ENCODE measurements at places on chromosomes 1 and 21. TPM values are rescaled to one million over a fixed set of nuclear protein-coding genes. Genes with fewer than 3 reads are reported as not detected.

Gene LYPD8
- not detected for total RNA-seq

Gene LCE2A
- not detected for total RNA-seq

Gene LCE3E
- not detected for total RNA-seq

Gene MLLT11
- 2.6 TPM for total RNA-seq

Gene AMY1C
- total RNA-seq = not detected

Gene CSMD2
- not detected for total RNA-seq

Gene TP73
- total RNA-seq = 0.05 TPM

Gene SLC45A3
- total RNA-seq = 1.1 TPM

Gene LINGO4
- total RNA-seq = 0.16 TPM

Gene LCA5L
- 0.46 TPM for total RNA-seq

Gene DYNLT4
- not detected for total RNA-seq

Gene PSEN2
- 4.9 TPM for total RNA-seq

Gene PRKAA2
- total RNA-seq = not detected

GRCh38 chr21:33791073-33791472, 124.5 kb downstream of the ATP5PO start:
- no peak for DNase-seq

GRCh38 chr1:59743324-59744091, 71.2 kb upstream of the HOOK1 start:
- DNase-seq = no peak

DNA sequence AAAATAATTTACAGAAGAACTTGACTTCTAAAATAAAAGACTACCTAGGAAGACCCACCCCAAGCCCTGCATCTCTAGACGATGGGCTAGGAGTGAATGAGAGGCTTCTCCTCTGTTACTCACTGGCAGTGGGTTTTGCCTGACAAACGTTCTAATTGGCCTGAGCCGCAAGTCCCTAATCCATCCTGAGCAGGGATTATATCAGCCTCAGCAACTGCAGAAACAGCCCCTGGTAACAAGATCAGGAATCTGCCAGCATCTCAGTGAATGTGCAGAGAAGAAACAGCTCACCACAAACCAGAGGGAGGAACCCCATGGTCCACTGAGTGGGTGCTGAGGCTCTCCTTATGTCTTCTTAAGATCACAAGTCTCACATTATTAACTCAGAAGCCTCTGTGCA, 240.6 kb downstream of the BRINP2 start:
- DNase-seq = no peak

DNA sequence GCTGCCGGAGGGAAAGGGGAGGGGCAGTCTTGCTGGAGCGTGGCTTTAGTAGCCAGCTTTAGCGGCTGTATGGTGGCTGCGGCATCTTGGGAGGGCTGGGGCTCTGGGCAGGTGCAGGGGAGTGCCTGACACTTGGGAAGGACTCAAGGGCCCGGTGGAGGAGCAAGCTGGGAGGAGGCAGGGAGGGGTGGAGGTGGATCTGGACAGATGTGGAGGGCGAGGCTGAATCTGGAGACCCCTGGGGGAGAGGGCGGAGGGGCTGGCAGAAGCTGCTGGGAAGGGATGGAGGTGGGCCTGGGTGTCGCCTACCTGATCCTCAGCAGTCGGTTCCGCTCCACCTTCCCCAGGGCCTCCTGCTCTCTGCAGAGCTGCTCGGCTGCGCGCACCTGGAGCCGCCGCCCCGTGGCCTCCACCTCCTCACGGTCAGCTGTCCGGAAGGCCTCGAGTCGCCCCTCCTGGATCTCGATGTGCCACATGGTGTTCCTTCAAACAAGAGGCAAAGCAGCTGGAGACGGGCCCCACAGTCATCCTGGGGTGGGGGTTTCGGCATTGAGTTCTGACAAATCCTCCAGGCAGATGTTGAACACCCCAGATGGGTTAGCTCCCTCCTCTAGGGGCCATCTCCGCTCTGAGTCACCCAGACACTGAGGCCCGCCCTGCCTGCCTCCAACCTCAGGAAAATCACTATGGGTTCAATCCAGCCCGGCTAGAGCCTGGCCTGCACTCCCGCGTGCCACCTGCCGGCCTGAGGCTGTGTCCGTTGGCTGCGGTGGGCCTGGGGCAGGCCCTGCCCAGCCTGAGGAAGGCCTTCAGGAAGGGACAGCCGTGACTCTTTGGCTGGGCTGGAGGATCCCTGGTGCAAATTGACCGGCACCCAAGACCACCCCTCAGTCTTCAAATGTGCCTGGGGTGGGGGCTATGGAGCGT, 29.6 kb downstream of the CFAP74 start:
- no peak for DNase-seq

DNA sequence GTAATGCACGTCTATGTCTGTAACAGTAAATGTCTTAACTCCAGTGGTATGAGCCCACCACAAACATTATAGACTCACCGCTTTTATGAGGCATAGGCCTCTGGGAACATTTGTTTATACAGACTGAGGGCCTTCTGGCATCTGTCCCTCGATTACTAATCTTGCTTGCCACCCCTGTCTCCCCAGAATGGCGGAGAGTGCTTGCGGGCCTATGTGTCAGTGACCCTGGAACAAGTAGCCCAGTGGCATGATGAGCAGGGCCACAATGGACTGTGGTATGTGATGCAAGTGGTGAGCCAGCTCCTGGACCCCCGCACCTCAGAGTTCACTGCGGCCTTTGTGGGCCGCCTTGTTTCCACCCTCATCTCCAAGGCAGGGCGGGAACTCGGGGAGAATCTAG, 18.3 kb upstream of the SHISA4 start:
- DNase-seq = no peak

DNA sequence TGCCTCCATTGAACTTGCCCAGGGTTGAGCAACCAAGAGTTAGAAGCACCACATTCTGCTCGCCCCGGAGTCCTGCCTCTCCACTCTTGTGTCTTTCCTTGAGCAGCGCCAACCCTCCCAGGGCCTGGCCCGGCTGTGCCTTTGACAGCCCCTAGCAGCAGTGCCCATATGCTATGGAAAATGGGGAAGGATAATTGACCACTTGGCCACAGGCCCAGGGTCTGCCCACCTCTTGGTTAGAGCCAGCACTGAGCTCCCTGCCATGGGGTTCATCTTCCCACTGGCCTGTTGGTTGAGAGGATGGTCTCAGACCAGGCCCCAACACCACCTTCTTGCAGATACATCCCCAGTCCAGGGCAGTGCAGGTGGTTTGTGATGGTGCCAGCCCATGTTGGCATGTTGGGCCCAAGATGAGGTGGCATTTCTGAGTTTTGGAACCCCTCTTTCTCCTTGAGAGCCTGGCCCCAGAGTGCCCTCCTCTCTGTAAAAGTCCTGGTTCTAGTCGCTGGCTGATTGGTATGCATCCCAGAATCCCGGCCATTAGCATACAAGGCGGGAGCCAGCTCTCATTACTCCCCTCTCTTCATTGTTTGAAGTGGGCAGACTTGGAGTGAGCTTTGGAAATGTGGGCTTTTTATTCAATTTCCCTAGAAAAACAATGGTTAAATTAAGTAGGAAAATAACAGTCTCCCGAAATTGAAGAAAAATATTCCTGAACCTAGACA, 7.6 kb downstream of the ARHGEF10L start:
- no peak for DNase-seq

GRCh38 chr1:226624526-226624925, 76.0 kb downstream of the STUM start:
- no peak for DNase-seq

DNA sequence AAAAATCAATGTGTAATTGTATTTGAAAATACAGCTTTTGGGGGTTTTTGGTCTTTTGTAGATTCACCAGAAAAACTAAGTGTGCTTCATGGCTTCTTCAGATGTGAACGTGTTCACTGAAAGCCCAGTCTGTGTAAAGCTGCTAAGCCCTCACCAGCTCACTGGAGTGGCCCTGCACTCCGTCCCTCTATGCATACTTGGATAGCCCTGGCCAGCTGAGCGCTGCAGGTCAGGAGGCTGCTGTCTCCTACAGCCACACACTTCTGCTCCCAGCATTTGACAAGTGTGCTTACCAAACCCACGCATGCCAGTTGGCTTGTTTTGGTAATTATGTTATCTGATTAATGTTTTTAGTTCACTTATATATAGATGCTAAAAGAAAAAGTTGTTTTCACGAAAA, 163.5 kb downstream of the TLR5 start:
- DNase-seq = no peak

GRCh38 chr1:154775621-154776605, 94.2 kb downstream of the KCNN3 start:
- DNase-seq = no peak

GRCh38 chr1:202915146-202915545, 11.9 kb downstream of the KLHL12 start:
- DNase-seq = no peak

GRCh38 chr1:21295002-21295401, 4.7 kb upstream of the ECE1 start:
- DNase-seq = peak; percentile 39

GRCh38 chr1:151718666-151719065, 2.1 kb upstream of the CELF3 start:
- no peak for DNase-seq

DNA sequence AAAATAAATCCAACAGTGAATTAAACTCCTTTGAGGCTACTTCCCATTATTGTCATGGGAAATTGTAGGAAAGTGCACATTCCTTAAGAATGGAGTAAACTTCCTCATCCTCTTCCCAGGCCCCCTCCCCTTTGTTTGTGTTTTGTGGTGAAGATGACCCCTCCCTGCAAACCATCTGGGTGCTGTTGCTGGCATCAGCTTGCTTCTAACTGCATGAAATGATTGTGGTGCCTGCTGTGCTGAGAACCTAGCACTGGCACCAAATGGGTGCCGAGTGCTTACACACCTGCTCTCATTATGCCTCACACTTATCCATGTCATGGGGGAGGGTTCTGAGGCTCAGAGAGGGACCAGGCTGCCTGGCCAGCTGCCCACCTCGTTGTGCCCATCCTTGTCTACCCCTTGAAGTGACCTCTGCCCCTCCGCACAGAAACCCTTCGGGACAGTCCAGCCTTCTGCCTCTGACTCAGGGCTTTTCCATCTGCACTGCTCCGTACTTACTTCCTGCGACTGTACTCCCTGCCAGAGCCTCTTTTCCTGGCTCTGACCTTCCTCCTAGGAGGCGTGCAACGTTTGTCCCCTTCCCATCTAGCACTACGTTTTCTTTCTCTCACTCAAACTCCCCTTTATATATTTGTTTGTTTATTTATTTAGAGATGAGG, 30.6 kb downstream of the CAPN2 start:
- no peak for DNase-seq

DNA sequence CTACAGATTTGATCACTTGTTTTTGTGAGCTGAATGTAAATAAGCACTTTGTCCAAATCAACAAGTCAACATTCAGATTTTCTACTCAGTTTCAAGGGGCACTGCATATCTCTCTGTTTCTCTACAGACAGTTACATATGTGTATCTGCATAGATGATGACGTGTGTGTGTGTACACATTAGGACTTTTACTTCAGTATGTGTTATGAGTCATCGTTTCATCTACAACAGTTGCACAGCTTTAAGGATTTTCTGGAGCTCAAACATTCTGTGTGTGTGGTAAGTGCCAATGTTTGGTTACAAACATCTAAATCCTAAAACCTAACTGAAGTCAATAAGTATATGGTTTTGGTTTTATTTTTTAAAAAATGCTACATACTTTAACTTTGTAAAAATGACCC, 494.5 kb upstream of the PBX1 start:
- DNase-seq = no peak

- DNase-seq = no peak
Observed at GRCh38 chr1:29700491-29700890, 464.2 kb downstream of the PTPRU start.

GRCh38 chr1:150810958-150811659, 3.0 kb upstream of the CTSK start:
- no peak for DNase-seq

- no peak for DNase-seq
Observed at GRCh38 chr1:154320882-154321608, at the start of gene AQP10. TSS of gene AQP10 (plus strand) at chr1:154321093. CDS start at chr1:154321156, 63 bp downstream.

GRCh38 chr1:155016231-155016831, 13.7 kb downstream of the ZBTB7B start:
- DNase-seq = no peak

GRCh38 chr1:62613325-62613727, 16.0 kb downstream of the ANGPTL3 start:
- DNase-seq = no peak

GRCh38 chr1:109249654-109250401, 489 bp downstream of the CELSR2 start:
- DNase-seq = no peak

GRCh38 chr21:31158789-31159581, 120.7 kb upstream of the KRTAP19-8 start:
- no peak for DNase-seq

DNA sequence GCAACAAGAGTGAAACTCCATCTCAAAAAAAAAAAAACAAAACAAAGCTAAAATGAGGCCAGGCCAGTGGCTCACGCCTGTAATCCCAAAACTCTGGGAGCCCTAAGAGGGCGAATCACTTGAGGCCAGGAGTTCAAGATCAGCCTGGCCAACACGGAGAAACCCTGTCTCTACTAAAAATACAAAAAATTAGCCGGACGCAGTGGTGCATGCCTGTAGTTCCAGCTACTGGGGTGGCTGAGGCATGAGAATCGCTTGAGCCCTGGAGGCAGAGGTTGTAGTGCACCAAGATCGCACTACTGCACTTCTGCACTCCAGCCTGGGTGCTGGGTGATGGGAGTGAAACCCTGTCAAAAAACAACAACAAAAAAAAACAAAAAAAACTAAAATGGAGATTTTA, 191.2 kb upstream of the SGIP1 start:
- DNase-seq = no peak

- DNase-seq = no peak
Observed at GRCh38 chr1:25576459-25577133, 33.2 kb downstream of the LDLRAP1 start.

DNA sequence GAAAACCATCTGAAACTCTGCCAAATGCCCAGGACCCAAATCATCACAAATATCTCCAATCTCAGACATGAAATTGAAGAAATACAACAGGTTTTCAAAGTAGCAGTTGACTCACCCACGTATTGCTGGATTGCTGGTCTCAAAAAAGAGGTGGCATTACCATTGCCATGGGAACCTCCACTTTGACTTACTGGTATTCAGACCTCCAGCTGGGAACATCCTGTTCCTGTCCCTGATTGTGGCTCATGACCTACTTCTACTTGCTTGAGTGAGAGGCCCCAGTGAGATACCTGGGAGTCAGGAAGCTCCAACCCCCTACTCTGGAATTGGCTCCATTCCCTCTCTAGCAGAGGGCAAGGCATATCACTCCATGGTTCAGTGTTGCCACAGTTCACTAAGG, 64.6 kb downstream of the NMNAT2 start:
- no peak for DNase-seq

DNA sequence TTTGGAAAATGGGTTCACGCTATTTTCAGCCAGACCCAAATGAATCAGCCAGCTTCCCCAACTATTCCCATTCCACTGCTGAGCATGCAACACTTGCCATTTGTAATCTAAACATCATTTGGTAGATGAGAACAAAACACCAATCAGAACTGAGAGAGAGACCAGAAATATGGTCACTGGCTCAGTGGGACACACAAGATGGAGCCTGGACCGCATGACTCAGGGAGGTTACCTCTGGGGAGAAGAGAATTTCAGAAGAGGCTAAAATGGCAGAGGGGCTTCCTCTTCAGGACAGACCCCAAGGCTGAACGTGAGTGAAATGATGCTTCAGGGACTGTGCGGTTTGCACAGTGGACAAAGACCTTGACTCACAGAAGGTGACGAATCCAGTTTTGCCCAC, 126.6 kb downstream of the URB2 start:
- no peak for DNase-seq

Data from activated T-cell treated with anti-CD3 and anti-CD28 coated beads, Interleukin-2, amount 50 U/mL, for 4 hours (primary cell).